ENCODE measurements at places on chromosomes 6 and 20.
A peak's percentile ranks its signal among the peaks of the same experiment; 100 is the strongest.

DNA sequence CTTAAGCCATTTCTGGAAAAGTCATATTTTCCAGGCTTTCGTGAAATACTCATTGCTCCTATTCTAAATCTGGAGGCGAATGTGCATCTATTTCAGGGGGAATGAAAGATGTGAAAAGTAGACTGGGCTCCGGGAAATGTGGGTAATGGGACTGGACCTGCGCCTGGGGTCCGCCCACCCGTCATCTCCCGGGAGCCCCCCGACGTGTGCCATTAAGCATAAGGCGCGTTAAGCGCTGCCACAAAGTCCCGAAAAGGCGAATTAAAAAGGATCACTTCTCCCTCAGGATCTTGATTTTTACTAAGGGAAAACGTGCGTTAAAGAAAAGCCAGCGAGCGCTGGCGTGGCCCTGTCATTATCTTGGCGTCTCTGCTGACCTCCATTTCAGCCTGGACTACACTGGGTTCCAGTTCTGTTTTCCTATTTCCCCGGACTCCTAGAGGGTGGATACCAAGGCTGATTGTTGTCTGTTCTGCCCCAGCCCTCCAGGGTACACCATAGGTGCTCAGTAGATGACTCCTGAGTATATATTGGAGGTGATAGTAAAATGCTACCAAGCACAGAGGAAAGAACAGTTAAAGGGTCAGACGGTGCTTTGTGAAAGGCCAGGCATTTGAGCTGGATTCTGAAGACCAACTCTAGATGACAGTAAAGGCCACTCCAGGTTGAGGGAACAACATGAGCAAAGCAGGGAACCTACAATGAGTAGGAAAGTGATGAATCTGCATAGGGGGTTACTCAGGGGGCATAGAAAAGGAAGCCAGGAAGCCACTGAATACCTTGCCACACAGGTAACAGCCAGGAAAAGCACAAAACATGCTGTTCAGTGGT lies 89.2 kb upstream of the ARID1B start:
- DNase-seq, result peak; percentile 38

DNA sequence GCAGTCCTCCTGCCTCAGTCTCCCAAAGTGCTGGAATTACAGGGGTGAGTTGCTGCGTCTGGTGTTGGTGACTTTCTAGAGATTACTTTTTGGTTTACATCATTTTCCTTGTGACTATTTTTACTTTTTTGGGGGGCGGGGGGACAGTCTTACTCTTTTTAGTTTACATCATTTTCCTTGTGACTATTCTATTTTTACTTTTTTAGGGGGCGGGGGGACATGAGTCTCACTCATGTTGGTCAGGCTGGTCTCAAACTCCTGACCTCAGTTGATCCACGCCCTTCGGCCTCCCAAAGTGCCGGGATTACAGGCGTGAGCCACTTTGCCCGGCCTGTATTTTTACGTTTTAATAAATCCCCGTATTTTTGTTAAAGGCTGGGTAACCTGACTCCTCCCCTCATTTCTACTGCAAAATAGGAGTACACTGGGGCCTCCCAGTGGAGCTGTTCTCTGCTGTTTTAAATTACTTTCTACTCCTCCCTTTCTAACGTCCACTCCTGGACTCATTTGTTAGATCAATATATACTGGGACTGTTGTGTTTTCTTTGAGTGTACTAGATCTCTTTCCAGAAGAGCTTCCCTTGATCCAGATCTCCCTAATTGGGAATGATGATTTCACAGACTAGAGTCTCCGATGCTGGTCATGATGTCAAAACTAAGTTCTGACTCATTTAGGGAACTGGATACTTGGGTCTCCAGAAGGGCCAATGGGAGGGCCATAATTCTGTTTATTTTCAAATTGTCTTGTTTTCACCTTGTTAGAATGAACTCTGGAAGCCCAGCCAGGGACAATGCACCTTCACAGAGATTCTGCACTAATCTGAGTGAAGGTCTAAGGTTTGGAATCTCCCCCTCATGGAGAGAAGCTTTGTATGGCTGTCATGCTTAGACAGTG lies 9.2 kb downstream of the HSPA1B start:
- DNase-seq, result no peak

- DNase-seq, result no peak
Observed at GRCh38 chr20:17636523-17637412, 45.3 kb downstream of the RRBP1 start.

- no peak for DNase-seq
Observed at GRCh38 chr6:148251891-148252290, 90.7 kb upstream of the SASH1 start.

DNA sequence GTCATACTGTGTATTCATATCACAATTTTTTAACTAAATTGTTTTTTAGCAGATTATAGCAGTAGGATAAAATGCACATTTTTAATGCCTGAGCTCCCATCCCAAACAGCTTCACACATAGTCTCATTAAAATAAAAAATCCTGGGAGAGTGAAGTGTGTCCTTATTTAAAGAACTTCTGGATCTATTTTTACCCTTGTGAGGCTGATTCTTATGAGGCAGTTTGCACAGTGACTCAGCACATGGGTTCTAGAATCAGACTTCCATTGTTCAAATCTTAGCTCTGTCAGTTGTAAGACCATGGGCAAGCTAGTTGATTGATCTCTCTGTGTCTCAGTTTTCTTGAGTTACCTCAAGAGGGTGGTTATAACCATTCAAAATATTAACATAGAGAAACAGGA lies 72.3 kb downstream of the MACROD2 start:
- DNase-seq, result no peak

DNA sequence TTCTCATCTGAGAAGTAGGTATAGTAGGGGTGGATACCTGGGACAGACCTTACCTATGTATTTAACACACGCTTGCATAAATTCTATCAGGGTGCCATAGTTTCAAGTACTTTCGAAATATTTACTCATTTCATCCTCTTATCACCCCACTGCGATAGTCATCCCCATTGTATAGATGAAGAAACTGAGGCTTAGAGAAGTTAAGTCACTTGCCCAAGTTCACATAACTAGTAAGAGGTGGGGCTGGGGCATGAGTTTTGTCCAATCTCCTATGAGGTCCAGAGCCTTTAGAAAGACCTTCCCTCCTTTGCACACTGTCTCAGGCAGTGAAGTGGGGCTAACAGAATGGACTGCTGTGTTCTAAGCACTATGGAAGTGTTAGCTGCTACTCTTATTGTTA lies 6.2 kb downstream of the TULP1 start:
- no peak for DNase-seq

- DNase-seq, result no peak
Observed at GRCh38 chr20:25353353-25353746, 37.3 kb downstream of the ABHD12 start.

GRCh38 chr6:106763361-106763760 lies 134.0 kb downstream of the QRSL1 start:
- no peak for DNase-seq

DNA sequence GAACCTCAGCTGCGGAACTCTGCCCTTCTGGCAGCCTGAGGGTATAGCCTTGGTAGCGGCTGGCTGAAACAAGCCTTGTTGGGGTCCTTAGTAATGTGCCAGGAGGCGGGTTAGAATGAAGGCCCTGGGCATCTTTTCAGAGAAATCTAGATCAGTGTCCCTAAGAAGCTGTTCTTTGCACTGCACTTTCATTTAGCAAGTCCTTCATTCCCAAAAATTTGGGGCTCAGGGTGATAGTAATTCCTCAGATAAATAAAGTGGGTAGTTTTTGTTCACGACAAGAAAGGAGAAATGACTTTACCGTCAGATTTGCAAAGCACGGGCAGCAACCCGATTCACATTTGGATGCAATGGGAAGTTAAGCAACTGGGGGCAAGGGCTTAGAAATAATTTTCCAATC lies 3.2 kb downstream of the INSM1 start:
- no peak for DNase-seq

GRCh38 chr6:29092957-29093356 lies 5.8 kb upstream of the OR2B3 start:
- DNase-seq, result no peak

DNA sequence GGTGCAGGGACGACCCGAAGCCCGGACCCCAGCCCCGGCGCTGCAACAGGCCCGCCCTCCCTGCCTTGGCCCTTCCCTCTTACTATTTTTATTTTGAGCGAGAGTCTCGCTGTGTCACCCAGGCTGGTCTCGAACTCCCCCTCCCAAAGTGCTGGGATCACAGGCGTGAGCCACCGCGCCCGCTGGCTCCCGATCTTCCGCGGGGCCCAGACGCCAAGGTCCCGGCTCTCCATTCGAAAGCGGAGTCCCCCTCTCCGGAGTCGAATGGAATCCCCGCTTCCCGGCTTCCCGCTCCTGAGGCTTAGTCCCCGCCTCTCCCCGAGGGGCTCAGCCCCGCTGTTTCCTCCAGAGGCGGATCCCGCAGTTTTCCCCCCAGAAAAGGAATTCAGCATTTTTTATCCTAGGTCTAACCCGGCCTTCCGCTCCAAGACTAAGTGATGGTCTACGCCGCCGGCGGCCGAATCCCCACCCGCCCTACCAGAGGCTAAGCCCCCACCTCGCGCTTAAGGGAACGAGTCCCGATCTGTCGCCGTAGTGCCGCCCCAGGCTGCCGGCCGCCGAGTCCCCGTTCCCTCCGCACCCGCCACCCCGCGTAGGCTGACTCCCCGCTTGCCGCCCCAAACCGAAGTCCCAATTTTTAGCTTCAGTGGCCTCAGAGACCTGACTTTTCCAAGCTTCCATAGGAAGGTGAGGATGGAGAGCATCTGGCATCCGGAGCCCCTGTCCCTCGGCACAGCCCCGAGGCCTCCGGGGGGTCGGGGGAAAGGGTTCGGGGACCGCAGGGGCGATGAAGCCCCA lies 11.5 kb upstream of the TMC2 start:
- DNase-seq, result peak; percentile 80

DNA sequence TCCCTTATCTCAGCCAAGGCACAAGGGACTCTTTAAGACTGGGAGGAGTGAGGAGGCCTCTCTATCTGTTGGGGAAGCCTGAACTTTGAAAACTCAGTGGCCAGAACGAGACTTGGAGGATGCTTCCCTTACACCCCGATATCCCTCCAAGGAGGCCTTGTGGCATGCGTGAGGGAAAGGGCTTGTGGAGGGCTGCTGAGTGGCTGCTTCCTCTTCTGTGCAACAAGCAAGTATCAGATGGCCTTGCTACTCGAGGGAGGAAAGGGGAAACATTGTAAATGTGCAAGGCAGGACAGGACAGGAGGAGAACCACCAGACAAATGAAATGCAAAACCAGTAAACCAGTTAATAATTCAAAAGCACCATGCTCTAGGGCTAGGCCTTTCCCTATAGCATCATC lies 306.5 kb upstream of the MAP3K7 start:
- DNase-seq, result no peak

DNA sequence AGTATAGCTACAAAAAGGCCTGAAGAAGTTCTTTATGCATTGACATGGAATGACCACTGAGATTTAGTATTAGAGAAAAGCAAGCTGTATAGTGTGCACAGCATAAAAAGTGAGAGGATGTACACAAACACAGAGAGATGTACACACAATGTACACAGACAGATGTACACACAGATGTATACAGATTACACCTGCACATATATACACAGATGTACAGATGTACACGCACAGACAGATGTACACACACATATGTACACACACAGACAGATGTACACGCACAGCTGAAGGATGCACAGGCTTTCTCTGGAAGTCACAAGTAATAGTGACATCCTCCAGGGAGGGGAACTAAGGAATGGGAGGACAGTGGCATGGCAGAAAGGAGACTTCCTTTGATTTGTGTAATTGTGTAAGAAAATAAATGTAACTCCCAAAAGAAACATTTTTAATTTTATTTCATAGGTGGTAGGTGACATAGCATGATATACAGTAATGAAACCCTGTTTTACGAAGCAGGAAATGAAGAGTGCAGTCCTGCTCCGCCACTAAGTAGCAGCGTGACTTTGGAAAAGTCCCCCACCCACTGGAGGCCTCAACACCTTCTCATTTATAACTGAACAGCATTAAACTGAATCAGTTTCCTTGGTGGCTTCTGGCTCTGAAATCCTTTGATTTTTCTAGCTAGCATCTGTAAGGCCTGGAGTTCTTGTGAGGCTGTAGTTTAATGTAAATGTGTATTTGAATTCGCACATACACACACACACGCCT lies 14.1 kb downstream of the NFATC2 start:
- DNase-seq, result no peak

DNA sequence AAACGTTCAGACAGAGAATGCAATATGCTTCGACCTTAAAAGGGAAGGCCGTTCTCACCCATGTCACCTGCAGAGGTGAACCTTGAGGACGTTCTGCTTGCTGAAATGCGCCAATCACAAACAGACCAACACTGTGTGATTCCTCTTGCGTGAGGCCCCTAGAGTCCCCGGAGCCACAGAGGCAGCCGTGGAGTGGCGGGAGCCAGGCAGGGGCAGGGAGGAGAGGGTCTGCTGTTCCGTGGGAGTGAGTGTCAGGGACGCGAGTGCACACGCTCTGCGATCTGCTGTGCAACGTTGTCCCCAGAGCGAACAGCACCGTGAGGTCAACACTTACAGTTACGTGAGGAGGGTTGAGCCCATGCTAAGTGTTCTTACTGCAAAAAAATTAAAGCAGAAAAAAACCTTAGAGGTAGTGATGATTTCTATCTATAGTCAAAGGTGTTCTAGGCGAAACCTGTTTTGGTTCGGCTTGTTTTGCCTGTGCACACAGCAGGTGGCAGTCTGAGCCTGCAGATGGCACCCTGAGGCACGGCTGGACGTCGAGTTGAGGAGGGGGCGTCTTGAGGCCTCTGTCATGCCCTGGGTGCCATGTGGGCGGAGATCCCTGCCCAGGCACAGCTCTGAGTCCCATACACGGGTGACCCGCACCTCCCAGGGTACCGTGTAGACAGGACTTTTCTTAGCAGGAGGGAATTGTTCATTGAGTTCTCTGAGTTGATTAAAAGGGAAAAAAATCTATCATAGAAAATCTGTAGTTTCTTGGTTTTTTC lies 71.7 kb upstream of the FRMD1 start:
- DNase-seq, result no peak

- DNase-seq, result no peak
Observed at GRCh38 chr20:55610756-55611155, 394.6 kb downstream of the CBLN4 start.

DNA sequence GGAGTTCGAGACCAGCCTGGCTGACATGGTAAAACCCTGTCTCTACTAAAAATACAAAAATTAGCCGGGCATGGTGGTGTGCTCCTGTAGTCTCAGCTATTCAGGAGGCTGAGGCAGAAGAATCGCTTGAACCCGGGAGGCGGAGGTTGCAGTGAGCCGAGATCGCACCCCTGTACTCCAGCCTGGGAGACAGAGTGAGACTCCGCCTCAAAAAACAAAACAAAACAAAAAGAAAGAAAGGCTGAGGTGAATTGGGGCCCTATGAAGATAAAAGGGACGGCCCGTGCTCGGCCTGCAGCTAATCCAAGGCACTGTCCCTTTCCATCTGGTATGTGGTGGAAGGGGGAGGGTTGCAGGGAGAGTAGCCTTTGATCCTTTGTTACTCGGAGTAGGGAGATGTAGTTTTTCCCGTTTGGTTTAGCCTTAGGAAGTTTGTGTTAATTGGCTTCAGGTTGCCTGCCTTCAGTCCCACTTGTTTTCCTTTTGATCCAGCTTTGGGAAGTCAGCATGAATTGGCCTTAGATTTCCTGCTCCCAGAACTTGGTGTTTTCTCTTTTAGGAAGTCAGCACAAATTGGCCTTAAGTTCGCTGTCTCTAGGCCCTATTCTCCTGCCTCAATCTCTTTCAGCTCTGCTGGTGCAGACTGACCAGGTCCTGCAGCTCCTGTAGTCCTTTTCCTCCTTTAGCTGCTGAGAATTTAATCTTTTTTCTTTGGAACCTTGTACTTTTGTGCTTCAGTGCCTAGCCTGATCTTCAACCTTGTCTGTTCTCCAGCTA lies 36.1 kb upstream of the PAQR8 start:
- no peak for DNase-seq

GRCh38 chr6:1089859-1090258 lies 222.0 kb upstream of the FOXQ1 start:
- no peak for DNase-seq

GRCh38 chr20:17928633-17929311 lies 39.8 kb downstream of the SNX5 start:
- DNase-seq, result no peak

Measured in D341Med (cell line).